Activated T-helper 9 cell treated with anti-CD3 and anti-CD28 coated beads, Interleukin-2, amount 50 U/mL, for 16 hours (primary cell): ENCODE measurements at places on chromosomes 3 and 15.

DNA sequence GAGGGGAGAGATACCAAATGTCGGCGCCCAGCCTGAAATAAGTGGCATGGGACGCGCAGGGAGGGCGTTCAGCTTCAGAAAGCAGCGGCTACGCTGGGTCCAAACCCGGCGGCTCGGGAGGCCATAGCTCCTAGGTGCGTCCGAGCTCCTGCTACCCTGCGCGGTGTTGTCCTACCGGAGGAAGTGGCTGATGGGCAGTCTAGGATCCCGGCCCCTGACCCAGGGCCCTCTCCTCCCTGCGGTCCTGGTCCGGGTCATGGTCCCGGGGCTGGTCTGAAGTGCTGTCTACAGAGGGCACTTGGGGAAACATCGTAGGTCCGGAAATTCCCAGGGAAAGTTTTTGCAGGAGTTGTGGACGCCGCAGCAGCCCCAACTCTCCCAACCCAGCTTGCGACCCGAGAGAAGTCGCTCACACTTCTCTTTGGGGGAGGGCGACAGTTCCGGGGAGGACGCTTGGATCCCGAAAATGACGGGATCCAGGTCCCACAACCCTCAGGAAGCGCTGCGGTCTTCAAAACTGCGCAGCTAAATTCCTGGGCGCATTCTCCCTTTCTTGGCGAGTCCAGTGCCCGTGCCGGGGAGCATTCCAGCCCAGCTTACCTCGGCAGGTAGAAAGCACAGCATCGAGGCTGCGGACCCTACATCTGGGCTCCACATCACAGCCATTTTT, 9.1 kb upstream of the FOXB1 start:
- DNase-seq, result no peak

DNA sequence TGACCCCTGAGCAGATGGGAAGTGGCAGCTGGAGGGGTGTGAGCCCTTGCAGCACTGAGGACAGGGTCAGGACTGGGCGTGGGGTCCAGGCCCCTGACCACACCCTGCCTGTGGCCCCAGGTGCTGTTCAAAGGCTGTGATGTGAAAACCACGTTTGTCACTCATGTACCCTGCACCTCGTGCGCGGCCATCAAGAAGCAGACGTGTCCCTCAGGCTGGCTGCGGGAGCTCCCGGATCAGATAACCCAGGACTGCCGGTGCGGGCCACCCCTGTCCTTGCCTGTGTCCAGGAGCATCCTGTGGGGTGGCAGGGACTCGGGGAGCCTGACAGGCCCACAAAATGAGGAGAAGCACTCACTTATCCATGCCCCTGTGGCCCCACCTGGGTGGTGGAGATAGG, 5.9 kb downstream of the STAB1 start:
- DNase-seq, result no peak

DNA sequence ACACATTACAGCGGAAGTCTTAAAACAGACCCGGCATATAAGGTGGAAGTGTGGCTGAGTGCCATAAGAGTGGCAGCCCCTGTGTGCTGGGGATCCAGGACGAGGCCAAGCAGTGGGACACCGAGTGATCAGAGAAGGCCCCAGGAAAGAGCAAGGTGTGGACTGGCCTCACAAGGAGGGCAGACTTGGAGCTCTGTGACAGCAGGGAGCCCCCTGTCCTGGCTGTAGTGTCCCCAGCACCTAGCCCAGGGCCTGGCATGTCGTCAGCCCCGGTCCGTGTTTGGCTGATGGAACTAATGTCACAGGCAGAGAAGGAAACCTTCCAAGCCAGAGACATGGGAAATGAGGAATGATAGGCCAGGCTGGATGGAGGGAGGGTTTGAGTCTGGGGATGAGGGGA, 4.8 kb downstream of the PDIA5 start:
- DNase-seq, result no peak

GRCh38 chr3:170327040-170327808, 30.3 kb upstream of the SKIL start:
- DNase-seq, result no peak

GRCh38 chr3:13401149-13401548, 19.0 kb downstream of the NUP210 start:
- no peak for DNase-seq

DNA sequence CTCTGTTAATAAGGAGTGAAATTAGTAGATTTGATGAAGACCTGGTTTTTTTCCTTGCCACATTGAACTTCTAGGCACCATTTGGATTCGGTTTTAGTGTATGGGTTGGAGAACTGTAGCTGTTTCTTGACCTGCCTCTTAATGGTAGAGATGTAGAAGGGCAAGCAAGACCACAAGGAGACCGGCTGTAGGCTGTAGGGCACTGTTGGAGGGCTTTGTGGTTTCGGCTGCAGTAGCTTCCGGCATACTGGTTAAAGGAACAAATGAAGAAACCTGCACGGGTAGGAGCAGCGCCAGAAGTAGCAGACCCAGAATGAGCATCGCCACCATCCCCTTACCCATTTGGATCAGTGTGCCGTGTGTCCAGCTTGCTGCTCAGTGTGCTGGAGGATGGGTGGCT, 7.9 kb downstream of the PCLAF start:
- no peak for DNase-seq

- DNase-seq, result no peak
Measured at GRCh38 chr3:126415661-126416591, 21.2 kb downstream of the CFAP100 start.

DNA sequence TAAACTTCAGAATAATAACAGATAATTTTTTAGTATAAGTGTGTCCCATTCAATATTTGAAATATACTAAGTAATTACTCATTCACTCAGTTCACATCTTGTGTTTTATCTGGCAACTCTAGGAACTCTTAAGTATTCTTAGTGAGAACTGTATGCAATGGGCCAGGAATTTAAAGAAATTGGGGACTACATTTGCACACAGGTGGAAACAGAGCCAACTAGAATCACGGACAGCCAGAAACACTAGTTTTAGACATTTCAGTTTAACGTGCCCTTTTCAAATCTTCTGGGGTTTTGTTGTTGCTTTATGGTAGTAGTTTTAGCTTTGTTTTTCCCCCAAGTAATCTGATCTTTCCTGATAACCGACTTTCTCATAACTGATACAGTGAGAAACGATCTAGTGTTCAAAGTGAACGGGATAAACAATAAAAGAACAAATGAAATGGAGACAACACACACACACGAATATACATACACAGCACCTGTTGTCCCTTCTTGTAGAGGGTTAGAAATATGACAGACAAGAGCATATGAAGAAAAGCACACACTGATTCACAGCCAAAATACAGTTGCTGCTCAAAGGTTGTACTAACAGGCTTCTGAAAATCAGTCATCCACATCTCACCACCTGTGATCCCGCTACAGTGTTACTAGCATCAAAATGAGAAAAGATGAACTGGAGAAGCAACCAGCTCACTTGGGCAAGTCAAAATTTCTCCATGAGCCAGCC, 167.0 kb downstream of the FMN1 start:
- no peak for DNase-seq

GRCh38 chr3:48597408-48597800, 2.3 kb upstream of the COL7A1 start:
- no peak for DNase-seq

DNA sequence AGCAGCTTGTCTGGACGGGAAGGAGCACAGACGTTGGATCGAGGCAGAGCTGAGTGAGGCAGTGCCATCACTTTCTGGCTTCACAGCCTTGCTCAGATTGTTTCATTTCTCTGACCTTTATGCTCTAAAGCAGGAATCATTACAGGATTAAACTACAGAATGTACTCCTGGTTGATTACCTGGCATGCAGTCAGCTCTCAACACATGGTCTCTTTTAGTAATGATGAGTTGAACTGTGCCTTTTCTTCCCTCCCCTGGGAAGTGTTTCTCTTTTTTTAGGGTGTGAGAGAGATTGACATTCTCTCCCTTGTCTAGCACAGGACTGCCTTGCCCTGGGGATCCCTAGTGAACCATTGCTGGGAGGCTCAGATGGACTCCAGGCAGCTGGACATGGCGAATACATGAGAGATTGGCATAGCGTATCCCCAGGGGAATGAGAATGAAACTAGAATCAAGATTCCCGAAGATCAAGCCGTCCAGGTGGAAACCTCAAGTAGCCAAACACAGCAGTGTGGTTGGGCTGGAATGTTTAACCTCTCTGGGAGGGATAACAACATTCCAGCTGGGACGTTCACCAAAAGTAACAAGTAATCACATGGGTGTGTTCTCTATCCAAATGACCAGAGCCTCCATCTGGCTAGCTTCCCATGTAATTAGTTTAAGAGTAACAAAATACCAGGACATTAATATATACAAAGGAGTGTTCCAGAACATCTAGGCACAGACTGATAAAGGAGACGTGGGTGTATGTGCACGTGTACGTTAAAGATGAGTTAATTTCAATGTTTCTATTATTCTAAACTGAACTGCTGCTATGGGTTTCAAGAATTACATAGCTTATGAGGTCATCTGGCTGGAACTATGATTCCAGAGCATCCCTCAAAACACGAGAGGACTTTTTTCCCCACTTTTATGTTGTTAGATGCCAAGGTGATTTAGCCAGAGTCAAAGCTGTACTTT, 118.6 kb upstream of the NR2E3 start:
- DNase-seq, result no peak

GRCh38 chr3:13425689-13426088, 5.6 kb upstream of the NUP210 start:
- no peak for DNase-seq

GRCh38 chr3:107524326-107524840, 1.6 kb downstream of the BBX start:
- DNase-seq, result no peak

DNA sequence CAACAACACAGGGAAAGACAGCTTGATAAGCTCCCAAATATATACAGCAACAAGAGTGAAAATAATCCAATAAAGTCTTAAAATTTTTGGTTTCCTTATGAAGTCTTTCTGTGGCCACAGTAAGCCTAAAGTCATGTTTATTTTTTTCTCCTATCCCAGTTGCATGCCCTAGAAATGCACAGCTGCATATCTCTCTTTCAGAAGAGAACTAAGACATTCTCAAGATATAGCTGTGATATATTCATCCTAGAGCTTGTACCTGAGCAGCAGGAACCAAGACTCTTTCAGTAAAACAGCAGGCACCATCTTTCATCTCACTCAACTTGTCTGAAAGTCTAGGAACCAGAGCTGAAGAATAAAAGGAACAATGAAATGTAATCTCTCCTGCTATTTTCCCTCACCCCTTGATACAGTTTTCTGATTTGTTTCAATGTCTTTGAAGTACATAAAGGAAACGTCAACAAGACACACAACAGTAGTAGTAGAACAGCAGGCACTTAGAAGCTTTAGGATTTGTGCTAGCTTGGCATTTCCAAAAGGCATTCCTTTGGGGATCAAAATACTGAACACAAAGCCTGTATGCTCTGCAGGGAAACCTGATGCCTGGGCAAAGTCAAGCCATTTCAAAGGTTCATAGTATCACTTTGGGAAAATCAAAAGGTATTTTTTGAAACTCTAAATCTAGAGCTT, 536.8 kb downstream of the PYDC2 start:
- DNase-seq, result no peak

DNA sequence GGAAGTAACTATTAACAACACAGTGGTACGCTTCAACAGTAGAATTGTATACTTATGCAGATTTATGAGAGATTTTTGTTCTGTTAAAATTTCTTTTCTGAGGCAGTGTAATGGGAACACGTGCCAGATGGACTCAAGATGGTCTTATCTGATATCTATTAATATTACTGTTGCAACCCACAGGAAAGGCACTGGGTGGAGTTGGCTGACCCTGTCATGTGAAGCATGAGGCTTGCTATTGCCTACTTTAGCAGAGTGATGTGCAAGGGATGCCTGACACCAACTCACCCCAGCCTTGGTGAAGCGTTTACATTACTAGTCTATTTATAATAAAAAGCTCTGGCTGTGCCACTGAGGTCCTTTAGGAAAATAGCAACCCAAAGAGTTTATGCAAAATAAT, 19.8 kb upstream of the ARNT2 start:
- no peak for DNase-seq

DNA sequence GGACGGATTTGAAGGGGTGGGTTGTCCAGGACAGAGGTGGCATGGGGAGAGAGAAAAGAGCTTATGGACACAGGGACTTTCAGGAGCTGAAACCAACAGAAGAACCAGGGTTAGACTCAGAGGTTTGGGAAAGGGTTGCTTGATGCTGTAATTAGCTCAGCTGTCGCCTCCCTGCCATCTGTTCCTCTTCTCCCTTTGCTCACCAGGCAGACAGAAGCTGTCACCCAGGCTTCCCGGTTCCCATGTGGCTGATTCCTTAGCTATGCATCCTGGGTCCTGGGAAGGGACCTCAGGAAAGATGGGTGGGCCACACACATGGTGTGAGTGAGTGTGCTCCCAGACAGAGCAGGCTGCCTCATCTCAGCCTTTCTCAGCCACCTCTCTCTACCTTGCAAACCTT, 14.1 kb downstream of the PTPN23 start:
- no peak for DNase-seq

DNA sequence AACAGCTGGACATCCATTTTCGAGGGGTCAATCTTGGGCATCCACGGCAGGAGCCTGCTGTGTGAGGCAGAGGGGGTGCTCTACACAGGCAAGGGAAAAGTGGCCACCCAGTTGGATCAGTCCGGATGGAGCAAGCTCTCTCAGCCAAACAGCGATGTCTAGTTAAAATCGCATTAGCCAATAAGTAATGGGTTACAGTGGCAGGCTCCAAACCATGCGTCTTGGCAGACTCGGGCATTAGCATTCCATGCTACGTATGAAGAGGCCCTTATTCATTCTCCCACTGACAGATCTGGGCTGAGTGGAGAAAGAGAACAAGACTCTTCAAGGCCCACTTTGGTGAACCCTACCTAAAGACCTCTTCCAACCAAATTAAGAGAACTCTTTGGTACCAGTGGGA, 49.3 kb downstream of the CCNB2 start:
- DNase-seq, result no peak

DNA sequence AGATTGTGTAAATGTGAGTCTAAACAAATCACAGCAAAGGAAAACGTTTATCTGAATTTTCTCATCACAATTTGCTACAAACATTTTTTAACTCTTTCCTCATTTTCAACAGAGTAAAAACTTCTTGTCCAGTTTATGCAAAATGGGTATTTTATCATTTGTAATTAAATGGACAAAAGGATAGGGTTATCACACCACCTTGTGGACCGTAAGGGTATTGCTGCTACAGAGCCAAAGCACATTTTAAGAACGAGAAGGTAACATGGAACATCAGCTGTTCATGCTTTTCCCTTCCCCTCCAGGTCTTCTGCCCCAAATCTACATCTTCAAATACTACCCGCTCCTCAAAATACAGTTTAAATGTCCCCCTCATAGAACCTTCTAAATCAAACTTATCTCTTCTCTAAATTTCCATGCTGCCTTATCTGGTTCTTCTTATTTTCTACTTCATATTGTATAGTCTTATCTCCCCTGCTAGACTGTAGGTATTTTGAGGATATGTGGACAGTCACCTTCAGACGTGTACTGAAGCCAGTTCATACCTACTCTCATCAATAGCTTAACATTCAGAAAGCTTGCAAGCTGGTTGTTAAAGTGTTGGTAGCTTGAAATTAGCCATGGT, 12.8 kb upstream of the SETMAR start:
- DNase-seq, result no peak

- DNase-seq, result no peak
Measured at GRCh38 chr15:72397796-72398588, at the start of gene TMEM202. TSS of gene TMEM202 (plus strand) at chr15:72398305. CDS start at chr15:72398327, 22 bp downstream.

DNA sequence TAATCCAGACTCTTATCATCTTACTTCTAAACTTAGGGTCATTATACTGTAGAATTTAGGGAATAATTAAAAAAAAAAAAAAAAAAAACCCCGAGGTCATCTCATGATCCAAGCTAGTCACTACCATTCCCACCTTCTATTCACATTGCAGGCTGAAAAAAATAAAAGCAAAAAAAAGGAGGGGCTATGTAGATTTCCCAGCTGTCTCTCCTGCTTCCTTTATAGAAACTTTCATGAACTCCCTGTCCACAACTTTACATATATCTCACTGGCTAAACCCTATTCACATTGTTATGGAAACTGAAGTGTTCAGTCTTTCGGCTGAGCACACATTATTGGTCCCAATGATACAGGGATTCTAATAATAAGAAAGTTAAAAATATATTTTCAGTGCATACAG, 156.2 kb upstream of the TP63 start:
- DNase-seq, result no peak
